ENCODE measurements at places on chromosomes 2 and 18.

DNA sequence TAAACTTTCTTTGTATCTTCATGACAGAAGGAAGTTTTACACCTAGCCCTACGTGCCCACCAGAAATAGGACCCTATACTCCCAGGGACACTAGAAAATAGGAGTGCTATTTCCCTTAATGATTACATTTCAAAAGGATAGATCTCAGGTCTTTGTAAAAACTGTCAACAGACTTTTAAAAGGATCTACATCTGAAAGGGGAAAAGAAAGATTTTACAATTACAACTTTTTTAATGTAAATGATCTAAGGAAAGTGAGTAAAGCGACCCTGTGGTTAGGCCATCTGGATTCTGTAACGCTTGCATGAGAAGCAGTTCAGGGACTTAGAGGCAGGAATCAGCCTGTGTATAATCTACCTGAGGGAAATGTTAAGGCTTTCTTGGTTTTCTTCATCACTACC, 431.8 kb upstream of the MC4R start:
- DNase-seq = no peak

- DNase-seq = peak; percentile 53
These were observed at the start of gene MFSD6 for GRCh38 chr2:190407662-190408537. MFSD6 (plus strand) TSS chr2:190408355; CDS start chr2:190436030, 27,675 bp downstream.

- no peak for DNase-seq
These were observed 768.6 kb upstream of the HS6ST1 start for GRCh38 chr2:129087133-129087813.

DNA sequence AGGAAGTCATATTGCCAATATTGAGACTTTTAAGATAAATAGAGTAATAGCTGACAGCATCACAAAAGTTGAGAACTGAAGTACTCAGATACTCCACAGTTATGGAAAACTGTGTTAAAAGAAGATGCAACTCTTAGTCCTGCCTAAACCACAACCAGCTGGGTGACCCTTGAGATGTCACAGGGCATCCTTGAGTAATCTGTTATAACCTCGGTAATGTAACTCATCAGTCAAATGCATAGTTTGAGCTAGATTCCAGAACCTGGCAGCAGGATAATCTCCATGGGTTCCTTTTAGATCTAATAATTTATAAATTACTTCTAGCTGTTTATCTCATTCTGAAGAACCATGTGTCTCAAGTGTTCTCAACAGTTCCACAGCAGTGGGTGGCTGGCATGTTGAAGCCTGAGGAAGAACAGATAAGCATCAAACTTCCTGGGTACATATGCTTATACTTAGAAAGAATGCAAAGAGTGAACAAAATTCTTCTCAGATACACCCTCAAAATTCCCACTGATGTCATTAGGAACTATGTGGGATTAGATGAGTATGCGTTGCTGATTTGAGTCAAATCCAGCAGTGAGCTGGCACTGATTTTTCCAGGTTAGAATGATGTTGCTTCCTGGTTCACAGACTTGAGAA, 304.1 kb upstream of the ERBB4 start:
- DNase-seq = no peak

GRCh38 chr2:107358362-107358761, 468.3 kb upstream of the RGPD4 start:
- DNase-seq = no peak

DNA sequence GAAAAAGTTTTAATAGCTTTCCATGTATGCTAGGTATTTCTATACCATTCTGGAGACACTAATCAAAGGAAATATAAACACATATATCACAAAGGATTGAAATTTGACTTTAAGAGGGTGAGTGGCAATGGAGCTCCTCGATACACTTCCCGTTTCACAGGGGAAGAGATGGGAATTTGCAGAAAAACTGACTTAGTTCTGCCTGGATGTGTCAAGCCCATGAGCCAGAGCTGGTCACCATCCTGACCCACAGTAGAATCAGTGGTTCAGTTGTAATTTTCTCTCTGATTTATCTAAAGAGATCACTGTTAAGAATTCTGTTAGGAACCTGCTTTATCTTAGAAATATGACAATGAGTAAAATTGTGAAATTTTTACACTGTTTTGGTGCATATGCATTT, 34.2 kb downstream of the PLCL1 start:
- no peak for DNase-seq

DNA sequence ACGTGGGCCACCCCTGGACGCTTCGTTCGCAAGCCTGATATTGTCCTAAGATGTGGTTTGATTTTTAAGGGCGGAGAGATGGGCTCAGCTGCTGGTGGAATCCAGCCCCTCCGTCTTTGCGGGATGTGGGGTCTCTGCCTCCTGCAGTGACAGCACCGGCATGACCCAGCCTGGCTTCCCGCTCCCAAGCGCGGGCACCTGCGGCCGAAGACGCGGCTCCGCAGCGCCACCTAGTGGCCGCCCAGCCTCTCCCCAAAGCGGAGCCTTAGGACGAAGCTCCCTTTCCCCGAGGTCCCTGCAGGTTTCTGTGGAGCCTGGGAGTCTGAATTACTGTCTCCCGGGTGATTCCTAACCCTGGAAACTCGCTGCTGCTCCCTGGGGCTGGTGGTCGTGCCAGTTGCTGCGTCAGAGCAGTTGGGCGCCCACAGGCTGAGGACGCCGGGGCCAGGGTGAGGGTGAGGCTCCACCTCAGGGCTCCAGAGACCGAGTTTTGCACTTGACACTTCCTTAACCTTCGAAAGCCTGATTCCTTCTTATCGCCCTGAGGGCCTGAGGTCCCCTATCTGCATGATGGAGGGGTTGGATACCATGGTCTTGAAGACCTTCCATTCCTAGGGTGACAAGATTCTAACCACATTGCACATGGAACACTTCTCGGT, 137.5 kb downstream of the TPO start:
- DNase-seq = peak; percentile 15

Data from stimulated activated naive CD4-positive, alpha-beta T cell treated with Interleukin-2 at 50 U/mL for 16 hours (primary cell).